BJ (cell line): ENCODE measurements at places on chromosomes 2 and 18.

- no peak for DNase-seq
Measured at GRCh38 chr18:7633171-7633570, 66.1 kb downstream of the PTPRM start.

GRCh38 chr2:69952336-69953115 lies 8.9 kb downstream of the ASPRV1 start:
- no peak for DNase-seq

GRCh38 chr2:170869036-170869435 lies 52.3 kb downstream of the GAD1 start:
- no peak for DNase-seq

DNA sequence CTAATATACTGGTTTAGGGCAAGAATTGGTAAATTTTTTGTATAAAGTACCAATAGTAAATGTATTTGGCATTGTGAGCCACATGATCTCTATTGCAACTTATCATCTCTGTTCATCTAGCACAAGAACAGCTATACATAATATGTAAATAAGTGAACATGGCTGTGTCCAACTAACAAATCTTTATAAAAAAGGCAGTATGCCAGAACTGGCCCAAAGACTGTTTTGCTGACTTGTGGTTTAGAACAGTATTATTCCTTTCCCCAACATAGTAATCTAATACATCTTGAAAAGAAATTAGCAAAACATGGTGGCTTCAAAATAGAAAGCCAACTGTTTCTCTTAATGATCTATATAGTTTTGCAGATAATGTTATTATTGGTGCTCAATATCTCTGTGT lies 441.4 kb upstream of the CELF4 start:
- no peak for DNase-seq

- DNase-seq: peak; percentile 85
Measured at GRCh38 chr18:400456-400855, 100.0 kb downstream of the COLEC12 start.

DNA sequence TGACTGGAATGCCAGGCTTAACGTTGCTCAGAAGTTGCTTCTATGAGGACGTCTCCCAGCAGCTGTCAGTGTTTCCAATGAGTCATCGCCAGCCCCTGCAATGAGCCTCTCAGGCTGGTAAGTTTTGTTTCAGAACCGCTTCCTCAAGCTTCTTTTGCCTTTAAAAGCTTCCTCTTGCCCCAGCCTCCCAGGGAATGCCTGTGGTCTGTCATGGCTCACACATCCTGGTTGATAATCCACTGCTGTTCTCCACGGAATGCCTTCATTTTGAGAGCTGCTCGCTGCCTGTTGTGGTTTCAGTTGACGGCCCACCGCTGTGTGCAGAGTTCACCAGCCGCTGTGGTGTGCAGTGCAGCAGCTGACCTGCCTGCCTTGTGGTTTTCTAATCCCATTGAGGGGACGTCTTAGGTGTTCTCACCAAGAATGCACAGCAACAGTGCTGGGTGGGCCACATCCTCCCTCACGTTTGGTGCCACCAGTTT lies 96.4 kb downstream of the RTP5 start:
- DNase-seq: peak; percentile 70

DNA sequence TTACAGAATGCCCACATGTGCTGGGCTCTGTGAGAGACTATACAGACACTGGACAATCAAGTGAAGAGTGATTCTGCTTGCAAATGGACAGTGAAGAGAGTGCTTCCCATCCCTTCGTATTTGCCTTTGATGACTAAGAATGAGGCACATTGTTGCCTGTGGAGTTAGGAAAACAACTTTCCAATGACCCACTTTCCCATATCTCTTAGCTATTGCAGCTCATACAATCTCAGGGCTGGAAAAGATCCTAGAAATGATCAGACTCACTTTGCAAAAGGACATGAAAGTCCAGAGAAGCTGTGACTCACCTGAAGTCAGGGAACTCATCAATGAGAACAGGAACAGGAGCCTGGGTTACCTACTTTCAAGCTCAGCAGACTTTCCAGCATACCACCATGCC lies 440.5 kb upstream of the TCF4 start:
- no peak for DNase-seq

DNA sequence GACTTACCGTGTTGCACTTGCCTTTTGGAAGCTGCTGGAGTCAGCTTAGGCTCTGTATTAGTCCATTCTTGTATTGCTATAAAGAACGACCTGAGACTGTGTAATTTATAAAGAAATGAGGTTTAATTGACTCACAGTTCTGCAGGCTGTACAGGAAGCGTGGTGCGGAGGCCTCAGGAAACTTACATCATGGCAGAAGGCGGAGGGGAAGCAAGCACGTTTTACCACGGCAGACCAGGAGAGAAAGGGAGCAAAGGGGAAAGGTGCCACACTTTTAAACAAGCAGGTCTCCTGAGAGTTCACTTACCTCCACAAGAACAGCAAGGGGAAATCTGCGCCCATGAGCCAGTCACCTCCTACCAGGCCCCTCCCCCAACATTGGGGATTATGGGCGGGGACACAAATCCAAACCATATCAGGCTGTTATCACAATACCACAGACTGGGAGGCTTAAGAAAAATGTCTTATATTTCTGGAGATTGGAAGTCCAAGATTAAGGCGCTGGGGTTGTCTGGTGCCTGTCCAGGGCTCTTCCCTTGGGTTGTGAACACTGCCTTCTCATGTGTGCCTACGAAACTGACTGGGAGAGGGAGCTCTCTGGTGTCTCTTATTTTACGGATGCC lies 3.6 kb upstream of the D2HGDH start:
- DNase-seq: no peak

DNA sequence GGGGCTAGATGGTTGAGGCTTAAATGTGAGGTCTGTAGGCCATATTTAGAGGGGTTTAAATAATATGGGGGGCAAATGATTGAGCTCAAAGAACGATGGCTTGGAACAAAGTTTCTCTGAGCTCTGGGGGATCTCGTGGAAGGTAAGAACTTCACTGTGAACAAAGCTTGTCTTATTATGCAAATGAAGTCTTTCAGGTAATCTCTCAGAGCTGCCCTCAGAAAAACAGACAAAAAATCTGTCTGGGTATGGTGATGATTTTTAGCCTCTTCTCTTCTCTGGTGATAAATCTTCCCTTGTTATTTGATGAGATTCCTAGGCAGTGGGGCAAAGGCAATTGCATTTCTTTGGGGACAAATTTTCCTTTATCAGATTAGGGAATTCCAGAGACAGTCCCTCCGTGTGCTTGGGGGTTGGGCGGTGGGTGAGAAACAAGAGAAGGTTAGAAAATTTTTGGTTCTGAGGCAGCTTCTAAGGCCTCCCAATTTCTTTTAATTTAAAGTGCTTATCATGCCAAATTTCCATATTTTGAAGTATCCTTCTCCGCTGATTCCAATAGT lies 760.4 kb downstream of the TSN start:
- no peak for DNase-seq

- peak; percentile 14 for DNase-seq
Measured at GRCh38 chr2:175372704-175373701, 191.5 kb upstream of the ATP5MC3 start.

DNA sequence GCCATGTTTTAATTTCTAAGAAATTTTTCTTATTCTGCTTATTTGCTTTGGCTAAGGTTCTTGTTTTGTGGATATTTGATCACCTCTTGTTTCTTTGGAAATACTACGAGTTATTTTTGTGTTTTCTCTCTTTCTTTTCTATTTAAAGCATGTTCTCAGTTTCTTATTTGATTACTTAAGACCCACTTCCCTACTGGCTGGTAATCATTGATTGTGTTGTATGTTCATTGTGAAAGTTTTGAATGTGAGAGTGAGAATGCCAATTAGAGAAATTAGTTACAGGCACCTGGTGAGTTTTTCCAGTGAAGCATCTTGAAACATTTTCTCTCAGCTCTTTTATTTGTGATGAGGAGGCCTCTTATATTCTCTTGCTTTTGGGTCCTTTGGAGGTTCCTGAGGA lies 226.7 kb upstream of the MC4R start:
- no peak for DNase-seq

DNA sequence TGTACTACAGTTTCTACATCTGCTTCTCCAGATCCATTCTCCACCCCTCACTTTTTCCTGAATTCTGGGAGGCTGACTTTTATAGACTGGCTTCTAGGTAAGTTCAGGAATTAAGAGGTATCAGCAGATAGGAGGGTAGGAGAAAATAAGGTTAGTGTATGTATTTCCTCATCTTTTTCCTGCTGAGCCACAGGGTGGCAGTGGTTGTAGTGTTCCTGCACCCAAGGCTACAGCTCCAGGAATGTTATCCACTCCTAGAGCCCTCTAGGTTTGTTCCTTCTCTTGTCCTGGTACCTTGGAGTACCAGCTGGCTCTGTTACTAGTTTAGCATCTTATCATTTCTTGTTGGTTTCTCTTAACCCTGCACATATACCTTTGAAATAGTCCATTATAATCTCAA lies 40.7 kb upstream of the C2orf66 start:
- no peak for DNase-seq

- no peak for DNase-seq
Measured at GRCh38 chr18:27121108-27121507, 64.0 kb downstream of the CHST9 start.

GRCh38 chr2:35820391-35820790 lies 535.2 kb upstream of the CRIM1 start:
- no peak for DNase-seq

- peak; percentile 25 for DNase-seq
Measured at GRCh38 chr18:75638776-75639471, 211.4 kb upstream of the SMIM21 start.

DNA sequence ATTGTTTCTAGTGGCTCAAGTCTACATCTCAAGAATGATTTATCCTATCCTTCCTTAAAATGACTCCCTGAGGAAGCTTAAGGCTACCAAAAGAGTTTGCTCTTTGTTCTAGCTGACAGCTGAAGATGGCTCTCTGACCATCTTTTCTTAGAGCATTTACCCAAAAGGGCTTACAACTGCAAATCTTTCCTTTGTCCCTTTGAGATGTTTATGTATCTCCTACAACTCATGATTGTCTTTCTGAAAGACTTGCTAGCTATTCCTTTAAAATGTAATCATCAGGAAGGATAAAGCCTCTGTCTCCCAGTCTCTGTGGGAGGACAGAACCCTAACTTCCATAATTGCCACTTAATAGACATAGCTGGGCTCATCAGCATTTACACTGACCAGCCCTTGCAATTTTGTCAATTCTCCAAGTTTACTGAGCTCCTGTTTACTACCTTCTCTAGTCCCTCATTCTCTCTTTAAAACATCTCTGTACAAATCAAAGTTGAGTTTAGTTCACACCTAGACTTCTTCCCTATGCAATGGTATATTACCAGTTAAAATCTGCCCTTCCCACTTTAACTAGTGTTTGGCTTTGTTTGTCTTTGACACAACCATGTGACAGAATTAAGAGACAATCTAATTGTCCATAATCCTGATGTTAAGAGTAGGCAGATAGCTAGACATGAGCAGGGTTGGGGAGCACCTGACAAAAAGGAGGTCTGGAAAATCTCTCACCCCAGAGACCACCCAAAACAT lies 188.2 kb downstream of the PTH2R start:
- no peak for DNase-seq

DNA sequence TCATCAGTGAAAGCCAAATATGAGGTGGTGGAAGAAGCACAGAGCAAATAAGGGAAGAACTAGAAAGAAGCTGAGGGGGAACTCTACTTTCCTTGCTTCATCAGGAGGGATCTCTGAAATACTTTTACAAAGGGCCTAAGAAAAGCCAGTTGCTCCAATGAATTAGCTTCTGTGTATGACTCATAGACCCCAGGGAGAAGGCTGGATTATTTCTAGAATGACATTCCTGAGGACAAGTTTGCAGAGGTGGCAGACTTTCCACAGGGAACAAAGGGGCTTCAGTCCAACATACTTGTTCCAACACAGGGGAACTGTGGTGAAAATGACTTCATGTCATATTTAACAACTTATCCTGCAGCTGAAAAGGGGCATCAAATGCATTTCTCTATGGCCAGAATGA lies 29.0 kb downstream of the DOK1 start:
- DNase-seq: no peak

- no peak for DNase-seq
Measured at GRCh38 chr2:225117051-225117716, 74.9 kb upstream of the DOCK10 start.

- no peak for DNase-seq
Measured at GRCh38 chr2:37797081-37797480, 125.6 kb upstream of the CDC42EP3 start.

- peak; percentile 89 for DNase-seq
Measured at GRCh38 chr2:217625557-217626169, 377.1 kb downstream of the TNS1 start.

DNA sequence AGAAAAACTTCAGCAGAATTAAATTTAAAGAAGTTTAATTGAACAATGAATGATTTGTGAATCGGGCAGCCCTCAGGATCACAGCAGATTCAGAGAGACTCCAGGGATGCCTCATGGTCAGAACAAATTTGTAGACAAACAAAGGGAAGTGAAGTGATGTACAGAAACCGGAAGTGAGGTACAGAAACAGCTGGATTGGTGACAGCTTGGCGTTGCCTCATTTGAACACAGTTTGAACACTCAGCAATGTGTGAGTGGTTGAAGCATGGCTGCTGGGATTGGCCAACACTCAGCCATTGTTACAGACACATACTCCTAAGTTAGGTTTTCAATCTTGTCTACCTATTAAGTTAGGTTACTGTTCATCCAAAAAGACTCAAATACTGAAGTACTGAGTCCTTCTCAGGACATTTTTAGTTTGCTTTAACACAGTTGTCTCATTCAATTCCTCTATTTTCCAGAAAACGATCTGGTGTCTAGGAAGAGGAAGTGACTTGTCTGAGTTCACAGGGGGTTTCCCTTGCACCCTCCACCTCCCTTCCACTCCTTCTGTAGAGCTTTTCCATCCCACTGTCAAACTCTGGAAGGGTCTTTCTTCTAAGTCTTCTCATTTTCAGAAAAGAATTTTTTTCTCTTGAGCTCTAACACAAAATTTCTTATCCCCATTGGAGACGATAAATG lies 137.9 kb downstream of the SLC4A3 start:
- DNase-seq: no peak

DNA sequence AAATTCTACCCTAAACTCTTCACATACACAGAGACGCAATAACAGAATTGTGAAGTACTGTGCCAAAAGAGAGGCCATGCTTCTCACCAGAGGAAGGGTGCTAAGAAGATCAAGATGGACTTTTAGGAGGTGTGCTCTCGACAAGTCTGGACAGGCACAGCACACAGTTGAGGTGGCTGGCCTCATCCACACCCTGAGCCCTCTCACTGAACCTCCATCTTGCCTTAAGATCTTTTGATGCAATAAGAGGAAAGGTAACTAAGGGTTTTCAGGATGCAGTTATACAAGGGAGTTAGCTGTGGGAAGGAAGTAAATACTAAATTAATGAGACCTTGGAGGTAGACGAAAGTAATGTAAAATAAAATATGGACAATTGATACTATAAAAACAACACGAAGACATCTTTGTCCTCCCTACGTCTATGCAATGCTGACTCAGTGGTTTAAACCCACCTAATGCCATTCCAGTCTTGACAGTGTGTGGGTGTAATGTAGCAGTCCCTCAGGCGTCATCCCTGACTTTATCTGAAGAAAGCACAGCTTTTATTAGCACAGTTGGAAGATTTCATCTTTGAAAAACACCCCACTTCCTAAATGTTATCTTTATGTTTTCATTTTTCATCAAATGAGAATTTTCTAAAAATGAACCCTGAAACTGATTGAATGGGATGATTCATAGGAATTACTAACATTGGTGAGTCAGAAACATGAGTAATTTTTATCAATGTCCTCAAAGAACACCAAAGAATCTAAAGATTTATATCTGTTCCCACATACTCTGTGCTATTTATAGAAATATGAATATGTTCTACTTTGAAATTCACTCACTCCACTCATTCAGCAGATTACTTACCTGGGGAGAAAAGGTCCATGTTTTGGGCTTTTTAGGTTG lies 34.0 kb upstream of the MALL start:
- DNase-seq: peak; percentile 40

- no peak for DNase-seq
Measured at GRCh38 chr2:26914659-26915310, 55.7 kb upstream of the MAPRE3 start.

GRCh38 chr2:240624011-240624949 lies 1.0 kb upstream of the GPR35 start:
- no peak for DNase-seq
